T-helper 9 cell (primary cell): ENCODE measurements at places on chromosomes 16 and 17.

- no peak for DNase-seq
Measured at GRCh38 chr17:17899486-17899885, 62.7 kb upstream of the SREBF1 start.

DNA sequence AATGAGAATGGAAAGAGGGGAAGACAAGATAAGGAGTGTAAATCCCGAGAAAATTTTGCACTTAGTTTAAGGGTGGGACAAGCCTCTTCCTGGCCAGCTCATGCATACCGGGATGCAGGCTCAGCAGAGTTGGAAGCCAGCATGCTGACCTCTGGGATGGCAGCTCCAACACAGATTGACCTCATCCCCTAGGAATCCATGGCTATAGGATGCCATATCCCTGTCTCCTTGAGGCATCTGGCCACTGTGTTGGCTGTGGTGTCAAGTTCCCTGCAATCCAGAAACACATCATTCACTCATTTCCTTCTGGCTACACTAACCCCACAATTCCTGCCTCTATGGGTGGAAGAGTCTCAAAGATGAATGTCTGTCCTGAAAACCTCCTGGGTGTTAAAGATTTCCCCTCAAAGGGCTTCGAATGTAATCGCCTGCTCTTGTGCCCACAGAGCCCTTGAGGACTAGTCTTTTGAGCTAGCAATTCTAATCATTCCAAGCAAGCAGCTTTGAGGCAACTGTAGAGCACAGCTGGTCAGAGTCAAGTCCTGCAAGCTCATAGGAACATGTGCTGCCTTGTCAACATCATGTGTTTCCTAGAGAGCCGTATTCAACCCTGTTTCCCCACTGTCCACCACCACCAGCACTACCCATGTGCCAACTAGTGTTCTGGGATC, 141.4 kb downstream of the PMP22 start:
- DNase-seq: no peak

GRCh38 chr17:31452101-31452500, 60.6 kb downstream of the RAB11FIP4 start:
- no peak for DNase-seq

- DNase-seq: no peak
Measured at GRCh38 chr17:70310221-70310672, 140.9 kb downstream of the KCNJ2 start.

DNA sequence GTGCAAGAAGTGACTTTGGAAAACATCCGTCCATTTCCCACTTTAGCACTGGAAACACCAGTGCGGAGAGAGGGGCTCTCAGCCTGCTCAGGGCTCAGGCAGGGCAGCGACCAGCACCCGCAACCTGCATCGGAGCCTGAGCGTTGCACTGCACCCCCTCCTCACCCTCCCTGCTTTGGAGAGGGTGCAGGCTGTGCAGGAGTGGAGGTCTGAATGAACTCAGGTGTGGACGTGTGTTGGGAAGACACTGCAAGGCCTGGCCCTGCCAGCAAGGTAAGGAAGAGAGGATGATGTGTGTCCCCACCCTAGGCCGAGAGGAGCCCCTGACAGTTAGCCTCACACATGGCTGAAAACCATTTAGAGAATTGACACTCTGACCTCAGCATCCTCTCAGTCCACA, 81.8 kb downstream of the NT5M start:
- DNase-seq: no peak

- no peak for DNase-seq
Measured at GRCh38 chr17:32553168-32553567, 66.4 kb downstream of the CDK5R1 start.

- no peak for DNase-seq
Measured at GRCh38 chr17:19703106-19703827, 13.1 kb downstream of the SLC47A2 start.

GRCh38 chr16:3983081-3983520, 102.6 kb upstream of the CREBBP start:
- peak; percentile 9 for DNase-seq

- DNase-seq: no peak
Measured at GRCh38 chr17:78268191-78268874, 36.9 kb downstream of the TMEM235 start.

- DNase-seq: no peak
Measured at GRCh38 chr16:85832570-85833218, 33.2 kb downstream of the COX4I1 start.

DNA sequence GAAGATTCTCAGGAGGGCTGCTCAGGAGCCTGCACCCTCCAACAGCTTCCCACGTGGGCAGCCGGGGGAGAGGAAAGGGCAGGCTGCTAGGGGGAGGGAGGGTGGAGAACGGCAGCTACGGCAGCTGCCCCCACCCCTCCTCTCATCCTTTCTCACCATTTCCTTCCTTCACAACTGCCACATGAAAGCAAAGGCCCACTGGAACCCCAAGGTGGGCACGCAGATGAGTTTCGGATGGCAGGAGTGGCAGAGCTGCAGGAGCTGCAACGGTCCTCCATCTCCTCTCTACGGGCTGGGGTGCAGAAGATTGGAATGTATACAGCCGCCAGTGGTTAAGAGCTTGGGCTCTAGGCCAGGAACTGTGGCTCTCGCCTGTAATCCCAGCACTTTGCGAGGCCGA, 77.7 kb downstream of the GAS7 start:
- no peak for DNase-seq

DNA sequence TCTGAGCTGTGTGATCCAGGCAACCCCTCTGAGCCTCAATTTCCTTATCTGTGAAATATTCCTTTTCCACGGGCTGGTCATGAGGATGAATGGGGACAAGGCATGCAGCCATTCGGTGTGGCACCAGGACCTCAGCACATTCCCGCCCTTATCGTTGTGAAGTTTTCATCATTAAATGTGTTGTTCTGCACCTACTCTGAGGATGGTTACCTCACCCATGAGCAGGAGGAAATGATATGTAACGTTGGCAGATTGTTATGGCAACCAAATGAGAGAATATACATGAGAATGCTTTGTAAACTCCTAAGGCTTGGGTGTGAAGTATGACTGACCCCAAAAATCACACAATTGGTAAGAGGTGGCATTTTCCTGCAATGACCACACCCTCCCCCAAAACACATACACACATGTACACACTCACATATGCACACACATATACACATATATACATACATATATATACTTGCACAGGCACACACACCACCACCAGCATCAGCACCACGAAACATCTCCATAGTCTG, 39.5 kb downstream of the SMARCE1 start:
- DNase-seq: peak; percentile 34

- DNase-seq: no peak
Measured at GRCh38 chr16:83508295-83508694, 299.5 kb upstream of the HSBP1 start.

GRCh38 chr16:345772-346171, 6.8 kb downstream of the AXIN1 start:
- DNase-seq: no peak

DNA sequence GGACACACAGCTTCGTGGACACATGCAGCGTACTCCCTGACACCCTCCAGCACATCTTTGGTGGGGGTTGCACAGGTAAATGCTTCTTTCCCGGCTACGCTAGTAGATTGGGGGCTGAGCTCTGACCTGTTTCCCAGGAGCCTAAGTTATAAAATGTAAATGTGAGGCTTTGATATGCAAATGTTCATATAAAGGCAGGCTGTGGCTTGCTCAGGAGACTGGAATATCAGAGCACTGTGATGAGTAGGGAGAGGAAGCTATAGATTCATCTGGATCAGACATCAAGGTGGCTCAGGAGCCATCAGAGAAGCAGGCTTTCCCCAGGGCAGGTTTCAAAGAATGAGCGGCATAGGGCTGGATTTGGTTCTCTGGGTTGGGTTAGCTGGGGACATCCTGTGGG, 3.4 kb upstream of the ETV4 start:
- DNase-seq: no peak

DNA sequence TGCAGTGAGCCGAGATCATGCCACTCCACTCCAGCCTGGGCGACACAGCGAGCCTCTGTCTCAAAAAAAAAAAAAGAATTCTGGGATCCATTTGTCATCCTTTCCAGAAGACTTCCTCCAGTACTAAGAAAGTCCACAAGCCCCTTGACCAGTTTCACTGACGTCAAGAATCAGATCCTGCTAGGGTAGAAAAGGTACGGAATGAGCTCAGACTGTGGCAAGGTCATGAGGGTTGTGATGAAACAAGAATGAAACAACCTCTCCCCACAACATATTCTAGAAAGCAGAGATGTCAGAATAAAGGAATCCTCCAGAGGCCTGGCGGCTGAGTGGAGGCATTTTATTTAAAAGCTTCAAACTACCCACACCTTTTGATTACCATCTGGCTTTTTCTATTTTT, 29.9 kb downstream of the TRAF4 start:
- no peak for DNase-seq

DNA sequence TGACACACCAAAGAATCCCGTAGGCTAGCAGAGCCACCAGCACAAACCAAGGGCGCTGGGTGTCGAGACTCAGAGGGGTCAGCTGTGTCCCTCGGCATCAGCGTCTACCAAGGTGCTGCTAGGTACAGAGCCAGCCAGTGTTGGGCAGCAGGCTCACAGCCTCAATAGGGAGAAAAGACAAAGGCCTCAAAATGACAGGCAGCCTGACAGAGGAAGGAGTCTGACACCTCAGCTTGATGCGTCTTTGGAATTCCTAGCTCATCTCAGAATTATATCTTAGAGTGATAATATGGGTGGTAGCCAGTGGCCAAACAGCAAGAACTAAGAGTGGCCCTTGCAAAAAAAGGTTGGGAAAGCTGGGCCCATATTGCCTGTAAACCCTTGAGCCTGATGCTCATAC, 45.9 kb downstream of the HS3ST3B1 start:
- no peak for DNase-seq

GRCh38 chr17:38428112-38428642, at the start of gene ARHGAP23:
TSS of gene ARHGAP23 (plus strand) at chr17:38428464. CDS start at chr17:38428486, 22 bp downstream.
- DNase-seq: peak; percentile 37

GRCh38 chr17:62986549-62986948, 20.5 kb downstream of the TANC2 start:
- DNase-seq: no peak

GRCh38 chr17:82219083-82219482, 6.4 kb upstream of the CCDC57 start:
- no peak for DNase-seq

DNA sequence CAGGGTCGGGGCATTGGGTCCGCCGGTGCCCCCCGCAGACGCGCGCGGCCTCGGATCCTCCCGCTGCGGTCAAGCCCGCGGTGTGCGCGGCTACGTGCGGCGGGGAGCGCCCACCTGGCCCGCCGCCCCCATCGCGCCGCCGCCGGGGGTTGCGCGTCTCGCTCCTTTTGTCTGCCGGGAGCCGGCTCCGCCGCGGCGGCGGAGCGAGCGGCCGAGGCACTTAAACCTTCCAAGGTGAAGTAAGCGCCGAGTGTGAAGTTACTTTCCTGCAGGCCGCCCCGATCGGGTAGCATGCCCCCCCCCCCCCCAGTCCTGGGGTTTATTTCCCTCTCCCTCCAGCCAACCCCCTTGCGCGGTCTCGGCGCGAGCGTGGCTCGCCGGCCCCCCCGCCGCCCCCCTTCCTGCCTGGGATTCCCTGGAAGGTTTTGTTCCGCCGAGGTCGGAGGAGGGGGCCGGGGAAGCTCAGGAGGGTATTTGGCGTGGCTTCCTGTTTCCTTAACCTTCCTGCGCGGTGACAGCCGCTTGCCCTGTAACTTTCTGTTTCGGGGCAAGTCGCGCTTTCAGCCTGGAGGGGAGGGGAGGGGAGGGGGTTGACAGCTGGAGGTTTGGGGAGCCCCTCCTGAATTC, 56.6 kb upstream of the GSE1 start:
- no peak for DNase-seq

DNA sequence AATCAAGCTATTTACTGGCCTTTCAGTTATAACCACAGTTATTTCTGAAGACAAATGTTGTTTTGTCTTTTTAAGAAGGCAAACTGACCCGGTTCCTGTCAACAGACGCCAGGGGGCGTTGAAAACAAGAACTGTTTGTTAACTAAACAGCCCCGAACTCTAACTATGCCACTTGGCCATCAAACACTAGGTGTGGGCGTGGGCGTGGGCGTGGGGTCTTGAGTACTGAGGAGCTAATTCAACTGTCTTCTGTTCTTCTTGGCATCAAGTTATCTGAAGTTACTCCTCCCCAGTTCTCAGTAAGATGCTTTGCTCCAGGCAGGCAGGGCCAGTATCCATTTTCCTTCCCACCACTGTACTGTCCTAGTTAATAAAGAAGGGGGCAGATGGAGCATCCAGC, 63.3 kb upstream of the MTMR4 start:
- peak; percentile 35 for DNase-seq

- no peak for DNase-seq
Measured at GRCh38 chr17:4073983-4074830, 68.6 kb downstream of the ZZEF1 start.

DNA sequence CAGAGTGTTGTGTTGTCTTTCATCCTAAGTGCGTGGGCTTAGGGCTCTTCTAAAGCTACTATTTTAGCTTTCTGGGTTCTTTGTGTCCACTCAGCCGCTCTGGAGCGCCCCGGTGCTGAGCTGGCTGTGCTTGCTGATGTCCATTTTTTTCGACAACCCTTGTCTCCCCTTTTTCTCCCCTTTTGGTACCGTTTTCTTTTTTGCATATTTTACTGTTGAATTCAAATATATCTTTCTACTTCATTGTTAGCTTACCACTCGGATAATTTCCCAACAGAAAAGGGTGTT, 1.2 kb downstream of the SRRM2 start:
- DNase-seq: no peak
